ENCODE measurements at places on chromosomes 6 and 20.
A peak's percentile ranks its signal among the peaks of the same experiment; 100 is the strongest.

DNA sequence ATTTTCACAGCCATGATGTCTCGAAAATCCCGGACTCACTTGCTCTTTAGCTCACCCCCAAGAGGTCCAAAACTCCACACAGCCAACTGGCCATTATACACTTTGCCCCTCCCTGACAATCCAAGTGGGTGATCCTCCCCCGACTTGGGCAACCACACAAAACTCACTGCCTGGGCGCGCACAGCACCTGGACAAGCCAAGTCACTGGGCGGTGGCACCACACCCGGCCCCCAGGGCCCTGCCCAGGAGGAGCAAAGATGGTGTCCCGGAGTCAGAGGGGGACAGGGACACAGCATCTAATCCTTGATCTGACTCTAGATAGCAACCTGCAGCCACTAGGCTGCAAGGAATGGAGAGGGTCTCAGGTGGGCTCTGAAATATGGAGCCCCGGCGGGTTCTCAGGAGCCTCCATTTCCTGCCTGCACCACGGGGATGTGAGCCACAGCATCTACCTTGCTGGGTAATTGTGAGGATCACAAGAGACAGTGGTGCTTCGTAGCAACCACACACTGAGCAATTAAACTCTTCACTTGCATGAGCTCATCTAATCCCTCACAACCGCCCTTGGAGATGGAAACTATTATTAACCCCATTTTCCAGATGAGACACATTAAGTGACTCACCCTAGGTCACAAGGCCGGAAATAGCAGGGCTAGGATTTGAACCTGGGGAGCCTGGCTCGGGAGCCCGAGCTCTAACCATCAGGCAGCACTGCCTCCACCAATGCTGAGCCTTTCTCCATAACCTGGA, 66.6 kb downstream of the BMP7 start:
- DNase-seq: no peak

- no peak for DNase-seq
Observed at GRCh38 chr20:41697861-41698559, 79.8 kb upstream of the CHD6 start.

GRCh38 chr20:46987001-46987400, 92.4 kb downstream of the EYA2 start:
- no peak for DNase-seq

GRCh38 chr6:20870021-20870420, 335.8 kb downstream of the CDKAL1 start:
- DNase-seq: no peak

DNA sequence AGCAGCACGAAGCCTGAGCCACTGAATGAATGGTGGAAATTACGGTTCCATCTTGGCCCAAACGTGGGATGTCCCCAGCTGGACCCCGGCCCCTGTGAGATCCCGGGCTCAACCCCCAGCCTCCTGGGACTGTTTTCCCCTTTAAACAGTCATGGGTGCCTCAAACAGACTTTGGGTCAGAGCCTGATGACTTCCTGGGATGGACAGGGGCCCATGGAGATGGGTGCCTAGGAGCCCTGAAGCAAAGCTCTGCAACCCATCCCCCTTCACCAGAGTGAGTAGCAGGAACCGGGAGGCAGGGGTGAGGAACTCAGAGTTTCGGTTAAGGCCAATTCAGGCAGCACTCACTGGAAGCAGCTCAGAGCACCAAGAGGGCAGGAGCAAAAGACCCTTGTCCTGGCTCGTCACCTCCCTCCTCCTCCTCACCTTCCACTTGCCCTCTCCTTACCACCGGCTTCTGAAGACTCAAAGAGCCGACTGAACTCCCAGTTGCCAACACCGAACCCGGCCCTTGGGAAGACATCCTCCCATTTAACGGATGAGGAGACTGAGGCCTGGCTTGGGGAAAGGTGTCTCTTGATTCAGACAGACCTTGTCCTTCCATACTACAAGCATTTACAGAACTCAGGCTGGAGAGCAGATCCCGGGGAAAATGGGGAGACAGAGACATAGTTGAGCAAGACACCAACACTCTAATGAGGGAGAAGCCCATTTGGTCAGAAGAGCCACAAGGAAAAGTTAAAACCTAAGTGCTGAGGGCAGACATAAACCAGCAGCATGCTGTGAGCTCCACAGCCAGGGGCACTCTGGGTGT, 14.9 kb upstream of the TLDC2 start:
- DNase-seq: no peak

- no peak for DNase-seq
Observed at GRCh38 chr20:21083825-21084325, 22.3 kb downstream of the LINC00237 start.

GRCh38 chr20:57389695-57390603, 1.2 kb upstream of the RBM38 start:
- DNase-seq: peak; percentile 50

- DNase-seq: no peak
Observed at GRCh38 chr6:5606546-5606945, 345.2 kb downstream of the FARS2 start.

Data from stimulated activated CD8-positive, alpha-beta memory T cell treated with anti-CD3 and anti-CD28 coated beads, Interleukin-4, amount 100 ng/mL, for 24 hours (primary cell).